ENCODE measurements at places on chromosomes 1 and 21.

DNA sequence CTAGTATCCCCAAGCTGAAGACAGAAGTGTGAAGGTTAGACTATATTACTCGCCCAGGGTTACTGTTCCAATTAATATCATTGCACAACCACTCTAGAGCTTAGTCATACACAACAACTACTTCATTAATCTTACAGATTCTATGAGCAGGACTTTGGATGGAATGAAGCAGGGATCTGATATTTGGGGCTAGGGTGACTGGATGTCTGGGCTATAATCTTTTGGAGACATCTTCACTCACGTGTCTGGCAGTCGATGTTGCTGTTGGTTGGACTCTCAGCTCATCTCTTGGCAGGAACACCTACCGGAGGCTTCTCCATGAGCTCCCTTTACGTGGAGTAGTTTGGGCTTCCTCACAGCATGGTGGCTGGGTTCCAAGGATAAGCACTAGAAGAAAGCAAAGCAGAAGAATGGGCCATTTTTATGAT, 519.2 kb upstream of the B3GALT2 start:
- DNase-seq, result no peak

DNA sequence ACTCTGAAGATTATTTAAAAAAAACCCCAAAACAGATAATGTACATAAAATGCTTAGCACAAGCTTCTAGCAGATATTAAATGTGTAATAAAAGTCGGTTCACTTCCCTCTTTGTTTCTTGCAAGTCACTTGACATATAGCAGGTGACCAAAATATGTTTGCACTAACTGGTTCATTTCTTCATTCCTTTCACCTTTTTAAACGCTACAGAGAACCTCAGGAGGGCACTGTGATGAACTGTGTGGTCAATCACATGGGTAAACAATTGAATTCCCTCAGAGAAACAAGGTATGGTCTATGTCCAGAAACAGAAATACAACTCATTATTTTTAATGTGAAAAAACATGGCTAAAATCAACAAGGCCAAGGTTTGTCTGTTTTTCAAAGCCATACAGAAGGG, 51.3 kb upstream of the BCL10 start:
- DNase-seq, result no peak

GRCh38 chr21:18741954-18742353, 338.4 kb upstream of the TMPRSS15 start:
- DNase-seq, result no peak

DNA sequence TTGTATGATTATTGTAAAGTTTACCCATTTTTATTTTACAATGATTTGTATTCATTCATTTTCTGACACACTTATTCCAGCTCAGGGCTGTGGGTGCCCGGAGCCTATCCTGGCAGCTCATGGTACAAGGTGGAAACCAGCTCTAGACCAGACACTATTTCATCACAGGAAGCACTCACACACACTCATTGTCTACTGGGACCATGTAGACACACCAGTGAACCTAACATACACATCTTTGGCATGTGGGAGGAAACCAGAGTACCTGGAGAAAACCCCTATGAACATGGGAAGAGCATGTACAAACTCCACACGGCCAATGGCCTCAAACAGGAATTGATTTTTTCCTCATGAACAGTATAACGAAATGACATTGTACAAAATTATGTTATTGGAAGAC, 2.4 kb downstream of the DTL start:
- DNase-seq, result no peak

DNA sequence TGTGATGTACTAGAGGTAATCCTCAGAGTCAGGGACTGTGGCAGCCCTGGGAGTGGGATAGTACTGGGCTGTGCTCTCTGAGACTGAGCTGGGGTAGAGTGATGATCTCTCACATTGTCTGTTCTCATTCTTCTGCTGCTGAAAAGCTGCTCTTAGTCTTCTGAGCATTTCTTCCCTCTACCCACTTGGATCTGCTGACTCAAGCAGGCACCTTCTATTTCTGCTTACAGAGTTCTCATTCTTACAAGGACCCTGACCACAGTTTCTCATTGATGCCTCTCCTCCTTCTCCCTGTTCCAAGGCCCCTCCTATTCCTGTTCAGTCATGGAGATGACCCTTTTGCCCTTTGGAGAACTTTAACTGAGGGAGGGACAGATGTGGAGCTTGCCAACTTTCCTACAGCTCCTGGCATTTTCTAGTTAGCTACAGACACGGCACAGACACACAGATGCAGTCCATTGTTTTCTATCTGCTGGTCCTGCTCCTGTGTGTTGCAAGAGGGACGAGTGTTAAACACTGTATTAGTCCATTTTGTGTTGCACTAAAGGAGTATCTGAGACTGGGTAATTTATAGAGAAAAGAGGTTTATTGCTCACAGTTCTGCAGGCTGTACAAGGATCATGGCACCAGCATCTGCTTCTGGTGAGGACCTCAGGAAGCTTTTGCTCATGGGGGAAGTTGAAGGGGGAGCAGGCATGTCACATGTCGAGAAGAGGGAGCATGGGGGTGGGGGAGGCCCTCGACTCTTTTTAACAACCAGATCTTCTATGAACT, 12.3 kb downstream of the MAPKAPK2 start:
- no peak for DNase-seq

GRCh38 chr1:204190212-204191211, 5.8 kb downstream of the KISS1 start:
- peak; percentile 21 for DNase-seq

- no peak for DNase-seq
Observed at GRCh38 chr1:3717041-3717714, 35.1 kb upstream of the CCDC27 start.

- no peak for DNase-seq
Observed at GRCh38 chr1:32116531-32116930, 8.7 kb downstream of the KPNA6 start.

DNA sequence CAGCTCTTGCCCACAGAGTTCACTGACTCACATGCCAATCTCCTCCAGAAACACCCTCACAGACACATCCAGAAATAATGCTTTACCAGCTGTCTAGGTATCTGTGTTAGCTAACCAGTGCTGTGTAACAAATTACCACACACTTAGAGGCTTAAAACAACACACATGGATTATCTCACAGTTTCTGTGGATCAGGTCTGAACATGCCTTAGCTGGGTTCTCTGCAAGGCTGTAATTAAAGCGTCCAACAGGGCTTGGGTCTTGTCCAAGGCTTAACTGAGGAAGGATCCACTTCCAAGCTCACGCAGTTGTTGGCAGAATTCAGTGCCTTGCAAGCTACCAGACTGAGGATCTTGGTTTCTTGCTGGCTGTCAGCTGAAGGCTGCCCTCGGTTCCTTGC, 92.5 kb upstream of the RGS4 start:
- no peak for DNase-seq

DNA sequence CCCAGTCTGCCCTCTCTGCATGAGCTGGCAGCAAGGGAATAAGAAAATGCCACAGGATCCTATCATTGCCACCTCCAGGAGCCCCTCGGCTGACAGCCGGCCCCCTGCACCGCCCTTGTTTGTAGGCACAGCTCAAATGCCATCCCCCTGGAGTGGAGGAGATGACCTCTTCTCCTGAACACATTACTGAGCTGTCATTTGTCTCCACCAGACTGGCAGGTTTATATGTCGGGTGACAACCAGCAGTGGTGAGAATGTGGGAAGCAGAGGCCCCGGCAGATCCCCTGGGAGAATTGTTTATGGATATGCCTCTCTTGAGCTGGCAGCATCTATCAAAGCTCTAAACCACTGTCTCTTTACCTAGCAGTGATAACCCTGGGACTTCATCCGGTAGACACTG, 135.4 kb upstream of the FMN2 start:
- DNase-seq, result no peak

DNA sequence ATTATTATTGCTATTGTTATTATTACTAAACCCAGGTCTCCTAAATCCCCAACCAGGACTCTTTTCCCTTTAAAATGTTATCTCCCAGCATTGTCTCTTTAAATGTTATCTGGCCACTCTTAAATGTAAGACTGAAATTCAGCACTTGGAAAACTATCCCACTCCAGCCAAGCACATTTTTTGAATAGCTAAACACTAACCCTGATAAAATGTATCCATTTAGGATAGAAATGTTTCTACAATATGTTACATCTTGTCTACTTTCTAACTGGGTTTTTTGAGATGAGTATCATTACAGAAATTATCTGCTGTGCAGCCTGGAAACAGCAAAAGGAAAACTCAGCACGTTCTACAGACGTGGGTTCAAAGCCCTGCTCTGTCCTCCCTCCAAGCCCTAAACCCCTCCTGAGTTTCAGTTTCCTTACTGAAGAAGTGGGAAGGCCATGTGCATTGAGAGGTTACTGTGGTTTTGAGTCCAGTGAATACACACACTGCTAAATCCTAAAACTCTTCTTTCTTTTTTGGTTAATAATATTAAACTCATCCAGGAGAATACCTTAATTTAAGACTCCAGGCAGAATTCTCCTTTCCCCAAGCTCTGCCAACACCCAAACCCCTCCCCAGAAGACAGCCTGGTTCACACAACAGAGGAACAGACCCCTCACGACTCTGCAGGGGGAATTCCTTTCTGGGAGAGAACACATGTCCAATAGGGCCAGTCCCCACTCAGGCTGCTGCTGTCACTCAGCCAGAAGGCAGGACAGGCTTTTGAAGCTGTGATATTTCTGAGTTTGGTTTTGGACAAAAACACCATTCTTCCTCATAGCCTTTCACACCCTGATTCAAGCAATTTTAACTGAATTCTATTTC, 41.9 kb downstream of the HIVEP3 start:
- DNase-seq, result peak; percentile 71
